Stimulated activated CD4-positive, alpha-beta T cell treated with anti-CD3 and anti-CD28 coated beads, Interleukin-1b, Interleukin-23, amount 100 ng/mL, for 48 hours (primary cell): ENCODE measurements at places on chromosomes 1 and 21.

GRCh38 chr1:155122308-155122707 is 5.4 kb upstream of the EFNA1 start:
- DNase-seq = no peak

DNA sequence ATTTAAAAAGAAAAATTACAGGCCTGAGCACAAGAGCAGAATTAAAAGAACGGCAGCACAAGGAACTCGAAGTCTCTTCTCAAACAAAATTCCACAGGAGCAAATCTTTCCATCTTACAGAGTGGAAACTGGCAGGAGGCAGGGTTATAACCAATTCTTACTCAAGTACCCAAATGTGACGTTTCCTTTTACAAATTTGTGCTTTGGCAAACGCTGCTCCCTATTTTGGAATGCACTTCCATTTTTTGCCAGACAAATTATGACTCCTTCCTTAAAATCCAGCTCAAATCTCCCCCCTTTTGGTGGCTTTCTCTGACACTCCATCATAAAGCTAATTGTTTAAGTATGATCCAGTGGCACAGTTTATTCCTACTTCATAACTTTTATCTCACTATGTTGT is 7.8 kb downstream of the ERI3 start:
- DNase-seq = no peak

- DNase-seq = no peak
Measured at GRCh38 chr1:10612436-10613160, 137.8 kb downstream of the PEX14 start.

- no peak for DNase-seq
Measured at GRCh38 chr1:5480906-5481305, 511.3 kb downstream of the NPHP4 start.

- no peak for DNase-seq
Measured at GRCh38 chr1:219171192-219171935, 2.3 kb upstream of the LYPLAL1 start.

DNA sequence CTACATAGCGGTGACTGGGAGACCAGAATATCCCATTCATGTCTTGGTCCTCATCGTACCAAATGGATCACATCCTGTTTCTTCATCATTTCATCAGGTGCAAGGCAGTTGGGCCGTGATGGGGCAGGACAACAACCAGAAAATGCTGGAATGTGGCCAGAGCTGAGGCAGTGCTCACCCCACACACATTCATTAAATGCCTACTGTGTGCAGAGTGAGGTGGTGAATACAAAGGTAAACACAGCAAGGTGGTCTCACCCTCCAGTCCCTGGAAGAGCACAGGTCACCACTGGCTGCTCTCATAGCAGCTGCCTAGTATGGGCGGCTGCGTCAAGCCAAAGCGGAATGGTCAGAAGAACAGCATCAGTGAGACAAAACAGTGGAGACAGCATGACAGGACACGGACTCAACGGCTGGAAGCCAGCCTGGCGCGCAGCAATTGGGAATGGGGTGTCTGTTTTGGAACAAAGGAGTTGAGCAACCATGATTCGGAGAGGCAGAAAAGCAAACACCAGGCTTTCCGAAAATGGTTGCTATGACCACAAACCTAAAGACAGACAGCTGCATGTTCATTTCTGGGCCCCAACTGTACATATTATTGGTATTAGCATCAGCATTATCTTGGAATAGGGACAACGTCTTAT is 5.6 kb upstream of the ADAMTSL4 start:
- no peak for DNase-seq

GRCh38 chr1:68320349-68320748 is 88.0 kb upstream of the WLS start:
- no peak for DNase-seq

GRCh38 chr1:36284061-36284460 is 22.1 kb upstream of the SH3D21 start:
- DNase-seq = no peak

- no peak for DNase-seq
Measured at GRCh38 chr1:117674521-117675400, 68.9 kb downstream of the TENT5C start.

GRCh38 chr1:226486161-226486560 is 62.4 kb upstream of the STUM start:
- no peak for DNase-seq

DNA sequence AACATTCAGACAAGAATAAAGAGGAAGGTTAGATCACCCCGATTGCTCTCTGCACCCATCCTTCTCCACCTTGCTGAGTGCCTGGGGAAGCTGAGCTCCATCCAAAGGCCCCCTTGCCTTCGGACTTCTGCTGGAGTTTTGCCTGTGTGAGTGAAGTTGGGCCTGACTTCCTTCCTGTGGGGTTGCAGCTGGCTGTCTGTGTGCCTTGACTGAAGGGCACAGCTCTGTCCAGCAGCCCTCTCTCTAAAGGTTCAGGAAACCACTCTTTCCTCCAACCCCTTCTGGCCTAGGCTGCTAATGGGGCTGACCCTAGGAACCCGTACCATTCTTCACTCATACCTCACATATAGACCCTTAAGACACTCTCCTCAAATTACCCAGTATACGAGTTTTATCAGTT is 173.4 kb upstream of the HMCN1 start:
- DNase-seq = no peak

DNA sequence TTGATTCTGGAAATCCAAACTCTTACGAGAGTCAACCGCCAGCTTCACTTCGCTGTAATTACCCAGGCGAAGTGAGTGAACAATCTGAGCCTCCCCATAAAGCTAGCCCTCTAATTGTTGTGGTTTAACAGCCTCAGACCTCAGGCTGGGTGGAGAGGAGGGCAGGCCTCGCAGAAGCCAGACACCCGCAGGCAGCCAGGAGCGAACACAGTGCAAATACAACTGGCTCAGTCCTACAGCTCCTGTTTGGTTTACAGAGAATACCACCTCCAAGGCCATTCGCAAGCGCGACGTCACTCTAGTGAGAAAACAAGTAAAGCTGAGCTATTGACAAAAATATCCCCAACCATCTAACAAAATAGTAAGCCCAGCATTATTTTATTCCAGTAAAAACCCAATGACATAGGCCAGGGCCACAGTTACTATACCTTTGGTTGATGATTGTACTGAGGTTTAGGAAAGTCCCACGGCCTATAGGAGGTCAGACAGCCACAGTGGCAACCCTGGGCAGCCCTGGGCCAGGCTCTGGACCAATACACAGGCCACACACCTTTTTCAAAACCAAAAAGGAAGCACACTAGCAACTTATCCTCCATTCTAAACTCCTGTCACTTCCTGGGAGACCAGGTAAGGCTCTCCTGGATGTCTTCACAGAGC is 163.3 kb downstream of the ETS2 start:
- no peak for DNase-seq

DNA sequence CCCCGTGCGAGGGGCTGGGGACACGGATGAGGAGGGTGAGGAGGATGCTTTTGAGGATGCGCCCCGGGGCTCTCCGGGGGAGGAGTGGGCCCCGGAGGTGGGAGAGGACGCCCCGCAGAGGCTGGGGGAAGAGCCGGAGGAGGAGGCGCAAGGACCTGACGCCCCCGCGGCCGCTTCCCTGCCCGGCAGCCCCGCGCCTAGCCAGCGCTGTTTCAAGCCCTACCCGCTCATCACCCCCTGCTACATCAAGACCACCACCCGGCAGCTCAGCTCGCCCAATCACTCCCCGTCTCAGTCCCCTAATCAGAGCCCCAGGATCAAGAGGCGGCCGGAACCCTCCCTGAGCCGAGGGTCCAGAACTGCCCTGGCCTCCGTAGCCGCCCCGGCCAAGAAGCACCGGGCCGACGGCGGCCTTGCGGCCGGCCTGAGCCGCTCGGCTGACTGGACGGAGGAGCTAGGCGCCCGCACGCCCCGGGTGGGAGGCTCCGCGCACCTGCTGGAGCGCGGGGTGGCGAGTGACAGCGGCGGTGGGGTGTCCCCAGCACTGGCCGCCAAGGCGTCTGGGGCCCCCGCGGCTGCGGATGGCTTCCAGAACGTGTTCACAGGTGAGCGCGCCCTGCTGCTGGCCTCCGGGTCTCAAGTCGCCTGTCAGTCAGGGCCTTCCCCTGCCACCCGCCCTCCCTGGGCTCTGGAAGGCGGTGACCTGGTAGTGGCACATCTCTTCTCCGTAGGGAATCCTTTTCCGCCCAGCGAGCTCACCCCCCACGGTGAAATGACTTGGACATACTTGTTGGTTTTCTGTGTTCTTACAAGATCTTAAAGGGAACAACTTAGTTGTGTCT is 1.7 kb downstream of the FMN2 start:
- DNase-seq = no peak

DNA sequence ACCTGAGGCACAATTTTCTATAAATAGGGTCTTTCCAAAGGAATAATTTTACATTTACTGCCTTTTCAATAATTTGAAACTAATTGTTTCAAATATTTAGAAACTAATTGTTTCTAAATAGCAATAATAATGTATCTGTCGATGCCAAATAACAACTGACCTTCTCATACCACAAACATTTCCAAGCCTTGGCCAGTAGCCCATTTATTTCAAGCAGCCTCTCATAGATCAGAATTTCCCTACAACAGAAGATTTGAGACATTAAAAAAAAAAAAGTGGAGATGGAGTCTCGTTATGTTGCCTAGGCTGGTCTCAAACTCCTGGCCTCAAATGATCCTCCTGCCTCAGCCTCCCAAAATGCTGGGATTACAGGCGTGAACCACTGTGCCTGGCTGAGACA is 2.1 kb upstream of the GFI1 start:
- no peak for DNase-seq
